CD4-positive, alpha-beta T cell treated with Interleukin-15 for 4 hours (primary cell): ENCODE measurements at places on chromosomes 13 and 19.

DNA sequence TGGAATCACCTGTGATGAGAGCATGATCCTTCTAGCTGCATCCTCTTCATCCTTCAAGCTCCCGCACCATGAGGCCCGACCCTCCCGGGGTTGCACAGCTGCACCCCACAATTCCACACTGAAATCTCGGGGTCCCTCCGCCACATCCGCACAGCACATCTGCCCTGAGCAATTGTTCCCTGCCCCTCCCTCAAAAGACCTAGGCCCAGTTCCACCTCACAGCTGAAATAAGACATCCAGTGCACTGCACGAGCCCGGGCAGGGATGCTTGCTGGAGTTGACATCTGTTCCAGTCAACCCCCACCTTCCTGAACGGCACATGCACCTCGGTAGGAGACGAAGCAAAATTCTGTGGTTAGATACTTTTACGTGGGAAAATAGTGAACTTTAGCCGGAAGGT, 14.7 kb upstream of the SOX1 start:
- DNase-seq: no peak

GRCh38 chr19:16587833-16588823, 15.9 kb upstream of the SLC35E1 start:
- DNase-seq: peak; percentile 42

DNA sequence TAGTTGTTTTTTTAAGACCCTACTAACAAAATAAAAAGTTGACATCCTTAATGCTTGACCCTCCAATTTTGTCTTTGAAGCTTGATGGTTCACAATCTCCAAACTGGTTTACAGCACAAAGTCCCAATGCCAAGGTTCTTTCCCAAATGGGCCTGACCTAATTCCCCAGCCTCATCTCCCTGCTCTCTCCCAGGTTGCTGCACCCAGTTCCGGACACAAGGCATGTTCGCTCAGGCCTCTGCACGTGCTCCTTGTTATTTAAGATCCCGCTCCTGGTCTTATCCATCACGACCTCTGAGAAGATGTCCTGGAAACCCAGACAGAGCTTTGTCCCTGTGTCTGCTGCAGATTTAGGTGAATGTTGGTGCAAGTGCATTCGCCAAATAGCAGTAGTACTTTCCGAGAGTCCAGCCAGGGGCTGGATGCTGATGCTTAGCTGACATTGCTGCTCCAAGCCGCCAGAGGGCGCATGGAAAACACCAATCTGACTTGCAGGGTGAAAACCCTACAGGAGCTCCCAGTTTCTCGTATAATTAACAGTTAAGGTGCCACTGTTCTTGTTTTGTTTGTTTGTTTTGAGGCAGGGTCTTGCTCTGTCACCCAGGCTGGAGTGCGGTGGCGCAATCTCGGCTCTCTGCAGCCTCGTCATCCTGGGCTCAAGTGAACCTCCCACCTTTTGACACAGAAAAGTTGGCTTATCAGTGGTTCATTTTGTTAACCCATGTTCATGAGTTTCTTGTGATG, 18.5 kb downstream of the LYPD3 start:
- DNase-seq: peak; percentile 85

DNA sequence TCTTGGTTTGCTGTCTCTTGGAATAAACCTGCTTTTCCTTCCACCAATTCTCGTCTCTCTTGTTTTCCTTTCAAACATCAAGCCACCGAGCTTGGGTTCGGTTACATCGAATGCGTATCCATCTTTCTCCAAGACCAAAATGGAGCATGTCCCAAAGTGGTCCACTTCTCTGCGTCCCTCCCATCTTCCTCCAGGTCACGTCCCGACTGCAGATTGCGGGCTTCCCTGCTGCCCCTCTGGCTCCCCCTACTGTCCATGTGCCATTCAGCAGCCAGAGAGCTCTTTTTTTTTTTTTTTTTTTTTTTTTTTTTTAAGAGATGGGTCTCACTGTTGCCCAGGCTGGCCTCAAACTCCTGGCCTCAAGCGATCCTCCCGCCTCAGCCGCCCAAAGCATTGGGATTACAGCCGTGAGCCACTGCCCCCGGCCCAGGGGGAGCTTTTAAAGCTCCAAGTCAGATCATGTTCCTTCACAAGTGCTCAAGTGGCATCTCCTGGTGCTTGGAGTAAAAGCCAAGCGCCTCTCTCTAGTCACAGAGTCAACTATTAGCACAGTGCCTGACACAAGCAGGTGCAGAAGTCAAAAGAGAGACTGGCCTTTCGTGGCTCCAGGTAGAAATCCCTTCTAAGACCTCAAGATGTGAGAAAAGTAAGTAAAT, 10.0 kb downstream of the COL5A3 start:
- DNase-seq: peak; percentile 59

- DNase-seq: no peak
Observed at GRCh38 chr13:74570834-74571233, 436.6 kb upstream of the KLF12 start.

DNA sequence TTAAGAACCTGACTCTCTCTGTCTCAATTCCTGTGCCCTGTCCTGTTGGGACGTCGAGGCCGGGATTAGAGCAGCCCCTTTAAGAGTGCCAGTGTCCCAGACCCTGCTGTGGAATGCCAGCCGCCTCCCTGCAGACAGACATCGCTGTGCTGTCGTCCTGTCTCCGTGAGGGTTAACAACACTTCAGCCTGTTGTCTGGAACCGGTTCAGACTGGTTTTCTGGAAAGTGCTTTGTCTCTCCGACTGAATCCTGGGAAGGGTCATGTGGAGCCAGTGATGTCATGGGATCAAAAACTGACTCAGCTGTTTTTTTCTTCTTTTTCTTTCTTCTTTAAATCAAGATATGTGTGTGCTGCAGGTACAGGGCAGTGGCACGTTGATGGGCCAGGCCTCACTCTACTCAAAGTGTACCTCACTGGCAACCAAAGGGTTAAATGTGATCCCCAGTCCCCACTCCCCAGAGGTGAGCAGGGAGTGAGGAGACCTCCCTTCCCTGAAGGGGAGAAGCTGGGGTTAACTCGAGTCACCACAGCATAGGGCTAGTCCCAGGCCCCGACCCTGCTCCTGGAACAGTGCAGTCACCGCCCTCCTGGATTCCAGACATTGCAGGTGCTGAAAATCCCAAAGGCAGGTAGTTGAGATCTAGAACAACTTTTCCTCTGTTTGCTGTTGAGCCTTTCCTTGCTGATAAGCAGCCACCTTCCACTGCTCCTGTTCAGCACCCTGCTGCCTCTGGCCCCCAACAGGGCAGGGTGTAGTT, 50.8 kb downstream of the TSSK6 start:
- DNase-seq: no peak

DNA sequence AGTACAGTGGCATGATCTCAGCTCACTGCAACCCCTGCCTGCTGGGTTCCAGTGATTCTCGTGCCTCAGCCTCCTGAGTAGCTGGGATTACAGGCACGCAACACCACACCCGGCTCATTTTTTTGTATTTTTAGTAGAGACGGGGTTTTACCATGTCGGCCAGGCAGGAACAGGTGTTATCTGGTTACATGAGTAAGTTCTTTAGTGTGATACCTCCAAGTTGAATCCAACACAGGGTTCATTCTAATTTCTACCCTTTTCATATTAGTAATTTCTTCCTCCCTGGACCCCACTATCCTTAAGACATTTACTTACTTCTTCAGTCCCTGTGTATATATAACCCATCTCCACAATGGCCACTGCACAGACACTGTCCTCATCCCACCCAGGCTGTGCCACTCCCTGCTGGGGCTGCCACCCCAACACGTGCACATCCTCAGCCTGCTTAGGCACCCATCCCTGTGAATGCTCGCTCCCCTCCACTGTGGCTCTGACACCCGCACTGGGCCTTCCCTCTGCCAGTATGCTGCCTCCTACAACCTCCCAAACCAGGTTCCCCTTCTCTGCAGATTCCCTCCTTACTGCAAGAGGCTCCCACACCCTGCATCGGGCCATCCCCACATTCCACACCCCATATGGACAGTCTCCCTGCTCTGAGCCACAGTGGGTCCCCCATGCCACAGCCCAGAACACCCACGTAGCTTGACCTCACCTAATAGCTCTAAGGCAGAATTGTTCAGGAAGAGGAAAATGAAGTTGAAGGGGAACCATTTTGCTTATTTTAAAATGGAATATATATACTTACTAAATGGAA, 147.1 kb downstream of the TBC1D4 start:
- no peak for DNase-seq

DNA sequence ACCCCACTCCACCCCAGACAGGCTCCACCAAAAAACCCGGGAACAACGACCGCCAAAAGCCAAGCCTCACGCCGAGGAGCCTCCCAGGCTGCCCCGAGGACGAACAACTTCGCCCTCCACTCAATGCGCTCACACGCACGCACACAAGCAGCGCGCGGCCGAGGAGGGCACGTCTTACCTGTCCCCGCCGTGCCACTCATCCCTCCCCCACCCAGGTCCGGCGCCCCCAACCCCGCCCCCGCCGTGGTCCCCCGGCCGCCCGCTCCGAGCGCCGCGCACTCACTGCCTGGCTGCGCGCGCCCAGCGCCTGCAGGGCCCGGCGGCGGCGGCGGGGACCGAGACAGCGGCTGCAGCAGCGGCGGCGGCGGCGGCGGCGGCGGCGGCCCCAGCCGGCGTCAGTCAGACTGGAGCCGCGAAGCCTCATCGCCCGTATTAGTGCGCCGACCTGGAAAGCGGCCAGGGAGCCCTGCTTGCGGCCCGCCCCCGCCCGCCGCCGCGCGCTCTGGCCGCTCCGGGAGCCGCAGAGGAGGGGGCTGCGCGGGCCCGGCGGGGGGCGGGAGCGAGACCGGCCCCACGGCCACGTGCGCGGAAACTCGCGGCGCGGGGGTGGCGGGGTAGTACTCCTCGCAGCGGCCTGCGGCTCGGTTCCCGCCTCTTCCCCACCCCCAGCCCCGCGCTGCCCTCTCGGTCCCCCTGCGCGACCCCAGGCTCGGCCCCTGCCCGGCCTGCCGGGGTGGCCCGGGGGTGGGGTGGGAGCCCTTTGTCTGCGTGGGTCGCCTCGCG, at the start of gene SMAD9:
Gene SMAD9 (minus strand): TSS at position 406 of the 783 bp plus-strand sequence. CDS start 40,549 bp downstream, outside the sequence.
- DNase-seq: no peak

DNA sequence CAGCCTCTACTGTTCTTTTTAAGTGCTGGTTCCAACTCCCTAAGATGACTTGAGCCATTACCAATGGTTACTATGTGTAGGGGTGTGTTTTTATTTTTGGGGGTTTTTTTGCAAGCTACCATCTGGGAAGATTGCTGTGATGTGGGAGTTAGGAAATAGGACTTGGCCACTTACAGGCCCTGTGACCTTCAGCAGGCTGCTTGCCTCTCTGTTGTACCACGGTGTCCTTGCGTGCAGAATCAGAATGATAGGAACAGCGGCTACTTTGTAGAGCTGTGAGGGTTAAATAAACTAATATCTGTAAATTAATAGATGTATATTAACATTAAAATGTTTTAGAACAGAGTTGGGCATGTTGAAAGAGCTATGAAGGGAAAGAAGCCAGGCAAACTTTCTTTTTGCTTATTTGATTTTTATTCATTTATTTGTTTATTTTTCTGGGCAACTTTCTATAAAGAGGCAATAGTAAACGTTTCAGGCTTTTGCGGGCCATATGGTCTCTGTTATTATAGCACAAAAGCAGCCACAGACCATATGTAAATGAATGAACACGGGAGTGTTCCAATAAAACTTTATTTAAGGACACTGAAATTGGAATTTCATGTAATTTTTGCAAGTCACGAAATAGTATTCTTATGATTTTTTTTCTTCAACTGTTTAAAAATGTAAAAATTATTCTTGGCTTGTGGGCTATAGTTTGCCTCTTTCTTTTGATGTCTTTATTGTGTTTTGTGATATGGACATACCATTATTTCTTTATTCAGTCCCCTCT, 26.4 kb upstream of the EHD2 start:
- no peak for DNase-seq

DNA sequence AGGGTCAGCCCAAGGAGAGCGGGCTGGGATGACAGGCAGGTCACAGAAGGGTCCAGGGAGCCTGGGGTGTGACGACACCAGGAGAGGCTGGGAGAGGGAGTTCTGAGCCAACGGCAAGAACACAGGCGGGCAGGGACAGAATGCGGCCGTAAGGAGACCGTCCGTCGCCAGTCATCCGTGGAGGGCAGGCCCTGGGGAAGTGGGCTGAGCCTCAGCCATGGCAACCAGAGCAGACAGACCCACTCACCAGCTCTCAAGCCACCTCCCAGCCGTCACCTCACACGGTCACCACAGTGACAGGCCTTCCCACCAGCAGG, 3.7 kb upstream of the TMEM86B start:
- no peak for DNase-seq

- DNase-seq: no peak
Observed at GRCh38 chr13:74206061-74206561, 71.9 kb upstream of the KLF12 start.

GRCh38 chr19:47310323-47310722, 662 bp downstream of the C5AR1 start:
- DNase-seq: no peak

DNA sequence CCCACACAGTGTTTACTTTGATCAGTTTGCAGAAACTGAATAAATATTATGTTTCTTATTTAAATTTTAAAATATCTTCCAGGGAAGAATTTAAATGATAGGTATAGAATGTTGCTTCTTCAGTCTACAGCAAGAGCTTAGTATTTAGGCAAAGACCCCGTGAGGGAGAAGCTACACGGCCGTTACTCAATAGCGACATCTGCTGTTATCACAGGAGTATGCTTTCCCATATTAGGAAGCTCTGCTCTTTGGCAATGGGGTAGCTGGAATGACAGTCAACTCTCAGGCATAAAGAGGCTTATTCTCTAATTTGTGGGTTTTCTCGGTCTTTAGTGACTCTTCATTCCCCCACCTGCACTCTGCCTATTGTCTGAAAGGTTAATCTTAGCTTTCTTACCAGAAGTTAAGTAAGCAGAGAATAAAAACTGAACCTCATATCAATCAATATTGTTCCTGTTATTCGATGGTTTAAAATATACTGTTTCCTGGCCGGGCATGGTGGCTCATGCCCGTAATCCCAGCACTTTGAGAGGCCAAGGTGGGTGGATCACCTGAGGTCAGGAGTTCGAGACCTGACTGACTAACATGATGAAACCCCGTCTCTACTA, 13.2 kb upstream of the LHFPL6 start:
- DNase-seq: peak; percentile 50

GRCh38 chr13:108083056-108083455, 132.3 kb downstream of the LIG4 start:
- no peak for DNase-seq

- DNase-seq: no peak
Observed at GRCh38 chr19:41318696-41319499, 8.9 kb downstream of the CCDC97 start.

DNA sequence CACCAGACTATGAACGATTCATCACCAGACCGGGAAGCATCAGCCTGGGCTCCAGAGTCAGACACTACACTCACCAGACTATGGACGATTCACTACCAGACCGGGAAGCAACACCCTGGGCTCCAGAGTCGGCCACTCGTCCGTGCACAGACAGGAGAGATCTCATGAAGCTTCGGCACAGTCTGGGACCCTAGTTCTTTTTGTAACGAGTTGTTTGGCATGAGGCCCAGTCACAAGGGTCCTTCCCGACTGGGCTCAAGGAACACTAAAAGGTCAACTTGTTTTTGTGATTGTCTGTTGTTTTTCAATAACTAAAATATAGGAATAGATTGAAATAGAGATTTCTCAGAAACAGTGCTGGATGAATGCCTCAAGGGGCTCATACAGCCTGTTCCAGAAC, 1141.6 kb upstream of the MIR17HG start:
- DNase-seq: no peak

- no peak for DNase-seq
Observed at GRCh38 chr13:75872980-75873379, 236.8 kb downstream of the LMO7 start.

GRCh38 chr13:111492341-111492950, 172.0 kb downstream of the TEX29 start:
- no peak for DNase-seq
